ENCODE measurements at places on chromosomes 5 and 9. TPM values are rescaled to one million over a fixed set of nuclear protein-coding genes. Genes with fewer than 3 reads are reported as not detected.
A peak's percentile ranks its signal among the peaks of the same experiment; 100 is the strongest.

The GGTA1 gene
- polyA plus RNA-seq: 6.8 TPM

The PDGFRB gene
- 50.4 TPM for polyA plus RNA-seq

The LYRM7 gene
- 5.4 TPM for polyA plus RNA-seq

The SLC4A9 gene
- polyA plus RNA-seq: 29.9 TPM

The TSSK1B gene
- not detected for polyA plus RNA-seq

The ARL14EPL gene
- not detected for polyA plus RNA-seq

The TAF7 gene
- 71.3 TPM for polyA plus RNA-seq

The CPLANE1 gene
- polyA plus RNA-seq: 3.7 TPM

The SLC9A3 gene
- 36.9 TPM for polyA plus RNA-seq

DNA sequence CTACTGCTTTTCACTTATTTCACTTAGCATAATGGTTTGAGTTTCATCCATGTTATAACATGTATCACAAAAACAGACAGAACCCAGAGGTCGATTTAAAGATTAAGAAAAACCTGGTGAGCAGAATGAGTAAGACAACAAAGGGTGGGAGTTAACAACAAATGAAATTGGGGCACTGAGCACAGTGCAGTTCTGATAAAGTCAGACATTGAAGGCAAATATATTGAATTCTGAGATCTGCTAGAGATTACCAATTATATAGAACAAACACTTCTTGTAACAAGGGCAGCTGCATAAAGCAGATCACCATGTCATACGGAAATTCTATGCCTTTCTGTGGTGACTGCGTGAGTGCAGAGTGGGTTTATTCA is 517.3 kb upstream of the RORB start:
- no peak for DNase-seq

- no peak for DNase-seq
These were observed 33.8 kb downstream of the CAPSL start for GRCh38 chr5:35904443-35905132.

- no peak for DNase-seq
These were observed 31.3 kb downstream of the AGXT2 start for GRCh38 chr5:35016174-35017051.

- DNase-seq: no peak
These were observed 20.6 kb upstream of the SV2C start for GRCh38 chr5:76062502-76063041.

GRCh38 chr9:72864327-72864726 is 88.5 kb downstream of the ALDH1A1 start:
- DNase-seq: no peak

DNA sequence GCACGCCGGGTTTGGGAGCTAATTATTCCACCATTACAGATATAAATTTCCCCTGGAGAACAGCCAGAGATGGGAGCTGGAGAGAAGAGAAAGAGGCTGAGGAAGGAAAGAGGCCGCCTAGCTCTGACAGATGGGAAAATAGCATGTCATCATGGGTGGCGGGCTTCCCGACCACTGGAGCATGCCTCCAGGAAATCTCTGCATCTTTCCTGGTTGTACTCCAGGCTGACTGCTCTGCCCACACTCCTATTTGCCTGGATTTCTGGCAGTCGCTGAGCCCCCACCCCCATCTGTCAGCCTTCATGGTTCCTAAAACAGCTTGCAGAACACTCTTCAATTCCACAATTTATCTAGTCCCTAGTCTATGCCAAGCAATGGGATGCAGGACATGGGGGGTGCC is 14.3 kb upstream of the GABRP start:
- DNase-seq: no peak

DNA sequence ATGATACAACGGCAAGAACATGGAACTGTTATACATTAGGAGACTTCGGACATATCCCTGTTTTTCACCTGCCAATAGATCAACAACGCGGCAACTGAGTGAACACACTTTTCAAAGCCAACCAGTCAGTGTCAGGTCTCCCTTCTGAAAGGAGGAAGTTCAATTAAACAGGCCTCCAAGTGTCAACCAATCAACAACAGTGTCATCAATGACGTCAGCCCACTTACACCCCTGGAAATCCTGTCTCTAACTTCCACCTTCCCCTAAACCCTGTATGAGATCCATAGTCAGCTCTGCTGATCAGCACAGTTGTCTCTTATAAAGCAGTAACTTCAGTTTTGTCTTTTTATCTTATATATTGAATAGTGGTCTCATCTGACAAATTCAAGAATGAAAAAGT is 36.6 kb downstream of the DMRT3 start:
- DNase-seq: no peak

DNA sequence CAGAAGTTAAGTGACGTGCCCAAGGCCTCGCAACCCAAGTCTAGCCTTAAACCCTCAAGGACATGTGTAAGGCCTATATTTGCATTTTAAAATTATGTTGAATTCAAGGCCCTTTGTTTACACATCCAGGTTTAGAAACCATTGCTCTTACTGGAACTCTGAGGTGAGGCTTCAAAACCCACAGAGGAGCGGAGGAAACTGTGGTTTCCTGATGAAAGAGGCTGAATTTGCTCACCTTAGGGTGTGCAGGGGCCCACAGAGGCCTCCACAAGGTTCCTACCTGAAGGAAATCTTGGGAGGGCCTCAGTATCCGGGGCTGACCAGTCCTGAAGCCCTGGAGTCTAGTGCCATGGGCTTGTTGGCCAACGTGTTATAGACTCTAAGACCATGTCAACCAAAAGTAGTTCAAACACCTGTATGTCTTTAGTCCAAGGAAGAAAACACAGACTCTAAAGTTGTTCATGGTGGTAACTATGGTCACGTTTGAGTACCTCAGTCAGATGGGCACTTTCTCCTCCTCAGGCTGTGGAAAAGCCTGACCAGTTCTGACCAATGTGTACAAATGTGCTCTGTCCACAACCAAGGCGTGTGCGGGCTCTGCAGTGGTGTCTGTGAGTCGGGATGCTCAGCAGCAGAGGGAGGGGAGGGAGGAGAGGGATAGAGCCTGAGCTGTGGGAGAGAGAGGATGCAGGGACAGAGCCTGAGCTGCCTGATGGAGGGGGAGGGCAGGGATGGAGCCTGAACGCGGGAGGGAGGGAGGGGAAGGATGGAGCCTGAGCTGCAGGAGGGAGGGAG is 124.6 kb upstream of the ERCC6L2 start:
- no peak for DNase-seq

- no peak for DNase-seq
These were observed 23.8 kb downstream of the ANXA2R start for GRCh38 chr5:43016217-43016779.

- no peak for DNase-seq
These were observed 285.5 kb upstream of the VLDLR start for GRCh38 chr9:2336055-2336454.

- no peak for DNase-seq
These were observed 100.3 kb upstream of the RAPGEF1 start for GRCh38 chr9:131840220-131840619.

DNA sequence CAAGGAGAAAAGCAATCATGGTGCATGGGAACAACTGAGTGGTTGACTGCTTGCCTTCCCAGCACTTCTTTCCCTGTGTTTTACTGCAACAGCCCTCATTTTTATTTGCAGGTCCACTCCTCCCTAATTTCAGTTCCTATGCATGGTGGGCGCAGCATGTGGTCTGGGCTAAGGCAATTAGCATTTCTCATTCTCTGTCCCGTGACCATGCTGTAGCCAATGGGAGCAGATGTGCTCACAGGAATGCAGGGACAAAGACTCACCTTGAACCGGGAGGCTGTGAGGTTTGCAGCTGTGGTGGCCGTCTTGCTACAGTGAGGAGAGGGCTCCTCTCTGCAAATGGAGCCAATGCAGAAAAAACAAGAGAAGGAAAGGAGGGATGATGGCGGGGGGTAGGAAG is 315.5 kb downstream of the SLIT3 start:
- DNase-seq: no peak

- no peak for DNase-seq
These were observed 98.4 kb downstream of the C9orf152 start for GRCh38 chr9:110109333-110110092.

DNA sequence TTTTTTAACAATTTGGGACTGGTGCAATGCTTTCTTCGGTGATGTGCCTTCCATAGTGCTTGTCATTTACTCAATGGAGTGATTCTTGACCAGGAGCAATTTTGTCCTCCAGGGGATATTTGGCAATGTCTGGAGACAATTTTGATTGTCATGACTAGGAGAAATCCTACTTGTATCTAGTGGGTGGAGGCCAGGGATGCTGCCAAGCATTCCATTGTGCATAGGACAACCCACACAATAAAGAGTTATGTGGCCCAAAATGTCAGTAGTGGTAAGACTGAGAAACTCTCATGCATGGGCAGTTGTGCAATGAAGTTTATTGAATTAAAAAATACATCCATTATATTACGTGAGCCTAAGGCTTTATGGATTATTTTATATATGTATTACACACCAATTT is 70.5 kb downstream of the FOCAD start:
- no peak for DNase-seq

DNA sequence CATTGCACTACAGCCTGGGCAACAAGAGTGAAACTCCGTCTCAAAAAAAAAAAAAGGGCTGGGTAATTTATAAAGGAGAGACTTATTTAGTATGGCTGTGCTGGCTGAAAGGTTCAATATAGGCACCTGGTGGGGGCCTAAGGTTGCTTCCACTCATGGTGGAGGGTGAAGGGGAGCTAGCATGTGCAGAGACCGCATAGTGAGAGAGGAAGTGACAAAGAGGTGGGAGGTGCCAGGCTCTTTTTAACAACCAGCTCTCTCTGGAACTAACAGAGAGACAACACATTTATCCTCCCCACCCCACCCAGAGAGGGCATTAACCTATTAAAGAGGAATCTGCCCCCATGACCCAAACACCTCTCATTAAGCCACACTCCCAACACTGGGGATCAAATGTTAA is 28.9 kb upstream of the SERINC5 start:
- DNase-seq: no peak

DNA sequence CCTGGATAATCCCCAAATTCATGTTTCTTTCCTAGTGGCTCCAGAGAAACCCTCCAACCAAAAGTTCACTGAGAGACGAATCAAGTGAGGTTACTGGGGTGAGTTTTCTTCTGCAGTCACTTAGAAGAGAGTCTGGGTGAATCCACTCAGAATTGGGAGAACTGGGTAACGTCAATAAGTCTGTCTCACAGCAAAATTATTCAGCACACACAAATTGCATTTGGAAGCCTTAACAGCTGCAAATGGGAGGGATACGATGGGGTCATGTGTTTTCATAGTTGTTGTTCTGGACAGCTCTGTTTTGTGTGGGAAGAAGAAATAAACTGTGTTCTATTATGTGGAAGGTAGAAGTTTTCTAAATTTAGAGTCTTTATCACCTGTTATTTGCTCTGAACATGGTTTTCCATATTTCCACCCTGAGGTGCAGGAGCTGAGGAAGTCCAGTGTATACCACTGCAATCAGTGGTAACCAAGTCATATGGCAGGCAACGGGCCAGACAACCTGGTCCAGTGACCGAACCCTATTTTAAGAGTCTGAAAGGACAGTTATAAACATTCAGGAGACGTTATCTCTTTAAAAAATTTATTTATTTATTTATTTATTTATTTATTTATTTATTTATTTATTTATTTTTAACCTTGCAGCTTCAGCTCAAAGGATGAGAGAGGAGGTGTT is 21.9 kb downstream of the MARCHF3 start:
- no peak for DNase-seq

DNA sequence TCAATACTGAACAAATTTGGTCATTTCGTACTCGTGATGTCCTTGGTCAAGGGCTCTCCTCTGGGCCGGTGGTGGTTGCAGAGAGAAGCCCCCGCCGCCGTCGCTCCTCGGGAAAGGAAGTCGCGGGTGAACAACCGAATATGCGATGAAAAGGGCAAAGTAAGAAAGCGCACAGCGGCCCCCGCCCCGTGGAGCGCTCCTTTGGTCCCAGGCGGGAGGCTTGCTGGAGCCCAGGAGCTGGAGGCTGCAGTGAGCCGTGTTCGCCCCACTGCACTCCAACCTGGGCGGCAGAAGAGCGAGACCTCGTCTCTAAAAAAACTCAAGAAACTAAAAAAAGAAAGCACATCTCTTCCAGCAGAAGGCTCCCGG is 108.4 kb upstream of the LARP1 start:
- DNase-seq: peak; percentile 33

DNA sequence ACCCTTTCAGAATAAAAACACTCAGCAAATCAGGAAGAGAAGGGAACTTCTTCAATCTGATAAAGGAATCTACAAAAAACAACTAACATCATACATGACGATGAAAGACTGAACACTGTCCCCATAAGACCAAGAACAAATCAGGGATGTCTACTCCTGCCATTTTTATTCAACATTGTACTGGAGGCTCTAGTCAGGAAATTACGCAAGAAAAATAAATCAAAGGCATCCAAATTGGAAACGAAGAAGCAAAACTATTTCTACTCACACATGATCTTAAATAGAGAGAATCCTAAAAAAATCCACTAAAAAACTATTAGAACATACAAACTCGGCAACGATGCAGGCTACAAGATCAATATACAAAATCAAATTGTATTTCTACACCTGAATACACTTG is 42.3 kb downstream of the IPPK start:
- DNase-seq: no peak

GRCh38 chr5:177367981-177368868 is 10.5 kb downstream of the RGS14 start:
- DNase-seq: no peak

DNA sequence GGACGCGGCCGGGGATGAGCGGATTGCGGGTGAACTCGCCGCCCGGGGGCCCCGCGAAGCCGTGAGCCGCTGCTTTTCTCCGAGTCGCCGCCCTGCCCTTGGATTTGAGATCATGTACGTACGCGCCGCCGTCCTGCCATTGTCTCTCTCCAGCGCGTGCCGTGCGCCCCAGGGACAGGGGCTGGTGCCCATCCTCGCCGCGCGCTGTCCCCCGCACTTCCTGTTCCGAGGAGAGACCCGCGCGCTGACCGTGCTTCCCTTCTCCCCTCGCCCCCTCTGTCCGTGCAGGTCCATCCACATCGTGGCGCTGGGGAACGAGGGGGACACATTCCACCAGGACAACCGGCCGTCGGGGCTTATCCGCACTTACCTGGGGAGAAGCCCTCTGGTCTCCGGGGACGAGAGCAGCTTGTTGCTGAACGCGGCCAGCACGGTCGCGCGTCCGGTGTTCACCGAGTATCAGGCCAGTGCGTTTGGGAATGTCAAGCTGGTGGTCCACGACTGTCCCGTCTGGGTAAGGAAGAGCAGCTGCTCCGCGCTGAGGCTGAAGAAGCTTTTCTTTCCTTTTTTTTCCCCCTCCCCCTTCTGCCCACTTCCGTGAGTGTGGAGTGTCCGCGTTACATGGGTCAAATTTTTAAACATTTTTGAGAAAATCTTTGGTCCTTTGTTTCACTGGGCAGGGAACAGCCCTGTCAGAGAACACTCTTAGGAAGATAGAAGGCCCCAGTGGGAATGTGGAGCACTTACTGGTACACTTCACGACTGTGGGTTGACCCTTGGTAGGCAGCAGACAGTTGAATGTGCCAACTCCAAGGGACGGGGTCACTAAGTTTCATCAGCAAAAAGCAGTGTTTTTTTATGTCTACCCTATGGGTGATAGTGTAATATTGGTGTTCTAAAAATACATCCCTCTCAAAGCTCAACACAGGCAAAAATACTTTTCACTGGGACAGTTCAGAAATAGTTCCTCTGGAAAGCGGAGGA is 727 bp downstream of the RHOBTB3 start:
- DNase-seq: peak; percentile 78

Data from kidney (tissue), 22 donors.